ENCODE measurements at places on chromosomes 12 and 14.

- DNase-seq: no peak
Measured at GRCh38 chr12:124695861-124696260, 128.4 kb upstream of the NCOR2 start.

GRCh38 chr14:104925855-104926609 lies 1.4 kb downstream of the PLD4 start:
- DNase-seq: no peak

- no peak for DNase-seq
Measured at GRCh38 chr12:27517961-27518665, 5.9 kb upstream of the PPFIBP1 start.

DNA sequence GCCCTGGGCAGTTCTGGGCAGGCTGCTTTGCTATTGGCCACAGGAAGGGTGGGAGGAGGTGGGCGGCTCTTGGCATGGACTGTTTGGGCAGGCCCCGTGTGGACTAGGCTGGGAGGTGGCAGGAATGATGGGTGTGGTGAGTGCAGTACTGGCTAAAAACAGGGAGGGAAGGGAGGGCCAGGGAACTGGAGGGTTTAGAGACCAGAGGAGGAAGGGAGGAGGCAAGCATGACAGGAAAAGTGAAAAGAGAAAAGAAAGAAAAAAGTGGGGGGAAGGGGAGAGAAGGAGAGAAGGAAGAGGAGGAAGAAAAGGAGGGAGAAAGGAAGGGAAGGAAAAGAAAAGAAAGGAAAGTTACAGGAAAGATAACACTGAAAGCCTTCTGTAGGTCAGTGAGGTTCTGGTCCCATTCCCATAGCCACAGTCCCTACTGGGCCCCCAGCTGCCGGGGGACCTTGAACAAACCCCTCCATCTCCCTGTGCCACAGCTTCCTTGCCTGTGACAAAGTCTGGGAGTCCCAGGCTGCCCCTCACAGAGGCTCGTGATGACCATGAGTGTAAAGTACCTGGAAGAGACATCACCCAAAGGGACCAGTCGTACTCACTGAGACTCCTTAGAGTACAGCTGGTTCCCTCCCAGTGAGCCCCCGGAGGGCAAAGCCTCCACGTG lies 1.1 kb upstream of the C14orf132 start:
- DNase-seq: no peak

Measured in activated CD8-positive, alpha-beta memory T cell treated with anti-CD3 and anti-CD28 coated beads for 48 hours (primary cell).